ENCODE measurements at places on chromosomes 2 and 18.

- DNase-seq, result no peak
Observed at GRCh38 chr2:203706403-203706802, at the start of gene CD28. Gene CD28, plus strand, starts transcription at chr2:203706639. Its CDS starts 58 bp downstream, at chr2:203706697.

- DNase-seq, result no peak
Observed at GRCh38 chr2:63700271-63700670, 111.5 kb downstream of the MDH1 start.

GRCh38 chr2:8799004-8799403, 38.4 kb downstream of the KIDINS220 start:
- no peak for DNase-seq

- DNase-seq, result no peak
Observed at GRCh38 chr2:42359304-42359964, 1.6 kb downstream of the COX7A2L start.

DNA sequence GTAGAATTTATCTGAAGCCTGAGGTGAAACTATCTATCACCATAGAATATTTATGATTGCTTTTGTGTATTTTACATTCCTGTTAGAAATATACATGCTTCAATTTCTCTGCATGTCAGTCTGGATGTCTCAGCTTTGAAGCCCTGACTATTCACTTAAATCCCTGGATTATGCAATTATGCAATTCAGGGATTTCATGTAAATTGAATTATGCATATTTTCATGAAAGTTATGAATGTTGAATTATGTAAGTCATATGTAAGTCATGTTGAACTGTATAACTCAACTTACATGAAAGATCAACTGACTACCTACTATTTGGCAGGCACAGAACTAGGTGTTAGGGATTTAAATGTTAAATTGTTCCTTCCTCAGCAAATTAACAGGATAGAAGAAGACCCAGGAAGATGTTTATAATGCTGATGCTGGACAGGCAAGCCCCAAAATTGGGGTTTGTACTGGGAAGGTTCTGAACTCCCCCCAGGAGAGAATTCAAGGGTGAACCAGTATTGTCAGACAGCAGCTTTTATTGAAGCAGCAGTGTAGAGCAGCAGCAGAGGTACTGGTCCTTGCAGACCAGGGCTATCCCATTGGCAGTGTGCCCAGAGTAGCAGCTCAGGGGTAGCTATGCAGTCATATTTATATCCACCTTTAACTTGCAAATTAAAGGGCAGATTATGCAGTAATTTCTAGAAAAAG, 236.5 kb downstream of the ZNF804A start:
- DNase-seq, result peak; percentile 11

DNA sequence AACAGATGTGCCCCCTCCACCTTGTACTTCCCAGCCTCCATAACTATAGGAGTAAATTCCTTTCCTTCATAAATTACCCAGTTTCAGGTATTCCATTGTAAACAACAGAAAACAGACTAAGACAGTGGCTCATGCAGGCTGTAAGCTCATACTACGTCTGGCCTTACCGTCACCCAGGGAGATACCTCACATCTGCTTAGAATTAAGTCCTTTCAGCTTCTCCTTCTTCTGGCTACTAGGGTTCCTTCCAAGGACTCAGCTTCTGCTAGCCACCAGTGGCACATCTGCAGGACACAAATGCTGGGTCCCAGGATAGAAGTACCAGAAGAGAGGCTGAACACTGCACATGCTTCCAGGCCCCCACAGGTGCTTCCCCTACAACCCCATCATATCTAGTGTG, 22.4 kb upstream of the FEZ2 start:
- no peak for DNase-seq

GRCh38 chr2:19630921-19631320, 270.9 kb downstream of the TTC32 start:
- no peak for DNase-seq

DNA sequence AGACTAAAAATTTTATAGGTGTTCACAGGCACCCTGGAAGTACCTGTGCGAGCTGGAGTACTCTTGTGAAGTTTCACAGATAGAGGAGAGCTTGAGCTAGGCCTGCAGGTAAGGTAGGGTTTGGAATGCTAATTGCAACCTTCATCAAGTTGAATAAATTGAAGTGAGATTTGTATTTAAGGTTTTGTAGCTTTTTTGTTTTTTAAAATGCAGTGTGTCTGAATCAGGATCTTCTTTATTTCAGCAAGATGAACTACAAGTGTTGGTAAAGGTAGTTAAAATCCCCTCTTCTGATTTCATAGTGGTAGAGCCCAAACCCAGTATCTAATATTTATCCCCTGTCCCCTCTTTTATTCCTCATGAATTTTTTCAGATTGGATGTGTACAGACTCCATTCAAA, 45.5 kb downstream of the MGAT5 start:
- no peak for DNase-seq

- no peak for DNase-seq
Observed at GRCh38 chr2:16632598-16632997, 33.0 kb downstream of the CYRIA start.

DNA sequence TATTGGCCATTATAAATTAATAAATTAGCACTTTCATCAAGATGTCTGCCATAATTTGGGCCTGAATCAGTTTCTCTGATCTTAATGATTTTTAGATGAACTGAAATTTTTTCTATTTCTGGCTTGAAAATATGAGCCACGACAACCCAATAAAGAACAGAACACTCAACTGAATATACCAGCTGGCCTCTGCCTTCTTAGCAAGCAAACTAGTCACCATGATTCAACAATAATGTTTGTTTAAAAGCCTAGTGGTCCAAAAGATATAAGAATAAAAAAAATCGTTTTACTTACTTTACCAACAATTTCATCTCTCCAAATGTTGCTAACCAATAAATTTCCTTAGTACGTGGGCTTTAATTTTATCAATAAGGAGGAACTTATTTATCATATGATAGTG, 66.7 kb upstream of the TTN start:
- no peak for DNase-seq

GRCh38 chr2:16861530-16861929, 195.9 kb upstream of the CYRIA start:
- no peak for DNase-seq

GRCh38 chr2:132642415-132642814, 27.6 kb downstream of the LYPD1 start:
- no peak for DNase-seq
